ENCODE measurements at places on chromosomes 13 and 19. TPM values are rescaled to one million over a fixed set of nuclear protein-coding genes. Genes with fewer than 3 reads are reported as not detected.

- DNase-seq = no peak
Measured at GRCh38 chr13:36717966-36718545, 44.2 kb downstream of the SERTM1 start.

GRCh38 chr13:26695360-26695705 lies 65.3 kb downstream of the GPR12 start:
- no peak for DNase-seq

DNA sequence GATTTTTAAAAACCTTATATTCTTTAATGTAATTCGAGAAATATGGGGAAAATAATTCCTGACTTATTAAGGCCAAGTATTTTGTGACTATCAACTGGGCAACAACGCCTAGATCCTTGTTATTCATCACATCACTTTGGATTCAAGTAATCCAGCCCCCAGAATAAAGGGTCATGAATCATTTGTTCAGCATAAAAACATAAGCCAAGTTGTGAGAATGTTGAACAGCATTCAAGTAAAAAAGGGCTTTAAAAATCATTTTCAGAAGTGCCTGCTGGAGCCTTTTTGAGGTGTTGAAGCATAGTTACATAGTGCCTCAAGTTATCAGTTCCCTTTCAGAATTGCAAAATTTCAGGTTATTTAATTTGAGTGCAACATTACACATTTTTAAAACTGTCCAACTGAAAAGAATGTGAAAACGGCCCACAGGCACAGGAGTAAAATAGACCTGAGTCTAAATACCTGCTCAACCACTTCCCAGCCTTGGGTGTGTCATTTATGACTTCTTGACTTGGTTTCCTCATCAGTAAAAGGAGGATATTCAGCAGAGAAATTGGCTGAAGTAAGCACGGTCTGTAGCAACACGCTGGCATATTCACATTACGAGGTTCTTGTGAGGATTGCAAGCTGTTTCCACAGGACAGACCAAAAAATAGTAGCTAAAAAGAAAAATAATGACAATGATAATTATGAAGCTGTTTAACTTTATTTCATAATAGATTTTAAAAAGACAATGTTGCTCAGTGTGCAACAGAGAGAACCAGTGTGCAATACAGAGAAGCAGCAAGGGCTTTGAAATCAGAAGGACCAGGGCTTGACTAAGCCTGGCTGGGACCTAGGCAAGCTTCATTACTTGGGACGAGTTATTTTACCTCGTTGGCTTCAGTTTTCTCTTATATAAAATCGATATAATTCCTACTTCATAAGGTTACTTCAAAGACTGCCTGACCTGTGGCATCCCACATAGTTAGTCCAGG lies 56.6 kb downstream of the MBNL2 start:
- DNase-seq = no peak

DNA sequence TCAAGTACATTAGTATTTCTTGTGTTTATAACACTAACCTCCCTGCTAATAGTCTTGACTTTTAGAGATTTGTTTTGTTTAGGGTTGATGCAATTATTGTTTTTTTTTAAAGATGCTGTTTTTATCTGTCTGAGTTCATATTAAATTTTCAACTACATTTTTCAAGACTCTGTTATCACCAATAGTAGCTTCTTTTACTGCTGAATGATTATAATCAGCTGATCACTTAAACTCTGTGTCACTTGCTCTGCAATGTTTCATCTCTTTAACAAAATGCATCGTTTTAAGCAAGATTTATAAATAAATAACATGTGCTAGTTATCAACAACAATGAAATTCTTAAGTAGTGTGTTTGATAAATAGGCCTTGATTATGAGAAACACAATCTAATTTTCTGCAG lies 920.9 kb upstream of the PCDH20 start:
- DNase-seq = no peak

- no peak for DNase-seq
Measured at GRCh38 chr13:38898481-38898880, 92.2 kb downstream of the STOML3 start.

DNA sequence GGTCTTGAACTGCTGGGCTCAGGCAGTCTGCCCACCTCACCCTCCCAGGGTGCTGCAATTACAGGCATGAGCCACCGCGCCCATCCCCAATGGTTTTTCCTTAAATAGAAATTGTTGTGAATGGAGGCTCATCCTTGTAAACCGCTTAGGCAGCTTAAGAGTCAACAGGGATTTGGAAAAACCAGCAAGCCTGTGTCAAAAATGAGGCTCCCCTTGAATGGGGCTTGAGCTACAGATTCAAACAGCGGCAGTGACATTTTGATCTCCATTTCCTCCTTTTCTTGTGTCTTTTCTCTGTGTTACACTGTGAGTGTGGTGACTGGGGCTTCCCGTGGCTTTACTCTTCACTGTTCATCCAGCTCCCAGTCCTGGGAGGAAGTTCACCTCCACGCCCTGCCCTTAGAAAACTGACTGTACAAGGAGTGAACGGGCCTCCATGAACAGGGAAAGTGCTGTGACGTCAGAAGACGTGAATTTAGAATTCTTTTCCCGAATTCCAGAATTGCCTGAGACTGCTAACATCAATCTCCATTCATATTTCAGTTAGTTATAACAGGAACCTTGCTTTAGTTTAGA lies 15.3 kb upstream of the RAB8A start:
- no peak for DNase-seq

GRCh38 chr13:107860284-107860683 lies 355.1 kb downstream of the LIG4 start:
- no peak for DNase-seq

GRCh38 chr19:50358483-50359327 lies 6.7 kb downstream of the NAPSA start:
- DNase-seq = no peak

GRCh38 chr19:19655641-19656343 lies 7.7 kb downstream of the ATP13A1 start:
- DNase-seq = peak; percentile 59

- no peak for DNase-seq
Measured at GRCh38 chr19:40081411-40081810, 9.3 kb downstream of the ZNF780A start.

DNA sequence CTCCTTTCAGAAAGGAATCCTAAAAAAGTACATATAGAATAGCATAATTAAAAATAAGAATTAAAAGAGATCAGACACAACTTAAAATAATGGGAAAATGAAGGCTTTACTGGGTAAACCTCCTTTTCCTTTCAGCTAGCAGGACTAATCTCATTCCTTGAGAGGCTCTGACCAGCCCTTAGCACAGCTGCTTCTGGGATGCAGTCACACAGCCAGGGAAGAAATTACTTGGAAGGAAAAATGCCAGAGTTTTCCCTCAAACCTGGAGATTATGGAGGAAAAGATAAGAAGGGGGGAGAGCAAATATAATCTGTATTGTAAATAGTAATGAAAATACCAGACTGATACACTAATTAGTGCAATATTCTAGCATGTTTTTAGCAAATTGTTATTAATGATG lies 91.8 kb downstream of the LRCH1 start:
- DNase-seq = no peak

DNA sequence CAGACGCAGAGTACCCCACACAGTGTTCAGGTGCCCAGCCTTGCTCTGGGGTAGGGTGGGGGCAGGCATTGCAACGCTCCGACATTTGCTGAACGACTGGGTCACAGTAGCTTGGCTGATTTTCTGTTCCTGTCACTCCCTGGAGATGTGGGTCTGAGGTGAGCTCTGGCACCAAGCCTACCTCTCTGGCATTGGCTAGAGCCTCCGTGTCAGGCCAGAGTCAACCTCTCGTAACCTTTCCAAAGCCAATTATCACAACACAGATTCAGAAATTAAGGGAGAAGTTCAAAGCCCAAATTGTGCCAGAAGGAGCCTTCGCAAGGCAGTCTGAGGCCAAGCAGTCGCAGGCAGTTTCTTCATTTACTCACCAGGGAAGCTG lies 117.2 kb downstream of the IRS2 start:
- no peak for DNase-seq

DNA sequence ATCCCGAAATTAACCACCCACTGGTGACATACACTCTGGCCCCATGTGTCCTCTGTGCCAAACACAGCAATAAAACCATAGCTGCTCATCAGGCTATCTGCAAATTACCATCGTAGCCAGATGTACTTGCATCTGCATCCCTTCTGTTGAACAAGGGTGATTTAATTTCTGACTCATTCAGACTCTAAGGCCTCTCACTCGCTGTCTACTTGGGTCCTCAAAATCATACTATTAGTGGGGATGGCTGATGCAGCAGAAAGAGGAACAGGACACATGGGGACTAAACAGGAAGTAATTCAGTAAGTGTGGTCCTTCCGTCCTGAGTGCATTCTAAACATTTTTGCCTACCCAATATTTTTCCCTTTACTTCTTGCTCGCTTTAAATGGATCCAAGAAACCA lies 2275.0 kb upstream of the PCDH20 start:
- DNase-seq = no peak

GRCh38 chr13:108594153-108594552 lies 35.3 kb upstream of the MYO16 start:
- DNase-seq = no peak

The RASGRP4 gene
- total RNA-seq = 1.2 TPM

The TDRD12 gene
- 4.7 TPM for total RNA-seq

The CDC42EP5 gene
- 6.4 TPM for total RNA-seq

The ZNF573 gene
- total RNA-seq = 16.3 TPM

The CLEC4G gene
- not detected for total RNA-seq

The SLITRK5 gene
- total RNA-seq = 0.25 TPM

The ZNF284 gene
- 1.2 TPM for total RNA-seq

The CYP4F12 gene
- 233 TPM for total RNA-seq

All from suprapubic skin (tissue), 4 donors.